ENCODE measurements at places on chromosomes 7 and 10. TPM values are rescaled to one million over a fixed set of nuclear protein-coding genes. Genes with fewer than 3 reads are reported as not detected.

Gene C10orf67
- total RNA-seq, result not detected

Gene AHCYL2
- total RNA-seq, result 15.2 TPM

Gene KCND2
- 0.18 TPM for total RNA-seq

Gene OR2F1
- total RNA-seq, result not detected

Gene SHTN1
- total RNA-seq, result 2.9 TPM
